RKO (cell line): ENCODE measurements at places on chromosomes 12 and 14.

DNA sequence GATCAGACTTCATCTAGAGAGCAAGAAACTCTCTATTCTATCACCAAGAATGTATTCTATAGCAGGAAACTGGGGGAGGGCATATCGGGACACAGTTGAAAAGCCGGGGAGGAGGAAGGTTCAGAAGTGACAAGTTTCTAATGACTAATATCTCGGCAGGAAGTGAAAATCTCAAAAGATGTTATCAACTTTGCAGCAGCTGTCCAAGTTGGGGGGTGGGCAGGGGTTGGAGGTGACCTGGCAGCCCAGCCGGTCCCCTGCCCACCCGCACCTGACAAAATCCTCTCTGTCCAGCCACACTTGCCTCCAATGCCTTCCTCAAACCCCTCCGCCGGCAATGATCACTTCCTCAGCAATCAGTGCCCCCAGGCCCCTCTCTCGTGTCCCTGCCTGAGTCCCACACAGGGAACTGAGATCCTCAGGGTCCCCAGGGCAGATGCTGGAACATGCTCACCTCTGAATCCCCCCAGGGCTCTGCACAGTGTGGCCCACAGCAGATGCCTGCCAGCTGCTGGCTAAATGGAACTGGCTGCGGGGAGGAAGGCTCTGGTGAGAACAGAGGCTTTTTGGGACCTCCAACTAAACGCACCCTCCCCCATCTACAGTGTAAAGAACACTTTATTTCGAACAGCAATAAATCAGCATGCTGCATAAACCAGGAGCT, 43.9 kb downstream of the CCDC88C start:
- DNase-seq, result peak; percentile 15

GRCh38 chr12:90515199-90516175, 439.5 kb downstream of the CCER1 start:
- no peak for DNase-seq

GRCh38 chr12:68910128-68910527, 22.8 kb downstream of the CPM start:
- no peak for DNase-seq

DNA sequence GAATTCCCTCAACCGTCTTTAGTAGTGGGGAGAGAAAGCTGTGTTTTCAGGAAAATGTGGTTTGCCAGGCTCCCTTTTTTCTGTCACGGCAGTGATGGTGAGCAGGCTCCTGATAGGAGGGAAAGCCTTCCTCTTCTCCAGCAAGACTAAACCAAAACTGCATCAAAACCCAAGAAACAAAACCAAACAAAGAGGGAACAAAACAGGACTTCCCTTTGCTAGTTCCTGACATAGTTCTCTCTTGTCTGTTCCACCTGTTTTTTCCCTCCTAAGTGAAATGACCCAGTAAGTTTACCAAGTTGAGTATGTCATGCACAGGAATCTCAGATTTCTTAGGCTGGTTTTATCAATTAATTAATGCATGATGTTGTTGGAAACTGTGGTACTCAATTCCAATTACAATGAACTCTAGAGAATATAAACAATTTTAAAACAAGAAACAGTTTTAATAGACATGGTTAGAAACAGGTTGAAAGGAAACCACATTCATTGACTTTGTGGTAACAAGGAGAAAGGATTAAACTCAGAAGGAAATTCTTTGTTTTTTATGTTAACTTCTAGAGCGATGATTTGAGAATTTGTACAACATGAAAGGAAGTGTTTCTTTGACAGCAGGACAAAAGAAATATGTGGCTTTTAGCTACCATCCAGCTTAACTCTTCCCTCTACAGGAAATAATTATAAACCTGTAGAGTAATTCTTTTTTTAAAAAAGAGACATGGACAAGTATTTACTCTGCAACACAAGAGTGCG, 23.0 kb upstream of the CSRP2 start:
- no peak for DNase-seq

DNA sequence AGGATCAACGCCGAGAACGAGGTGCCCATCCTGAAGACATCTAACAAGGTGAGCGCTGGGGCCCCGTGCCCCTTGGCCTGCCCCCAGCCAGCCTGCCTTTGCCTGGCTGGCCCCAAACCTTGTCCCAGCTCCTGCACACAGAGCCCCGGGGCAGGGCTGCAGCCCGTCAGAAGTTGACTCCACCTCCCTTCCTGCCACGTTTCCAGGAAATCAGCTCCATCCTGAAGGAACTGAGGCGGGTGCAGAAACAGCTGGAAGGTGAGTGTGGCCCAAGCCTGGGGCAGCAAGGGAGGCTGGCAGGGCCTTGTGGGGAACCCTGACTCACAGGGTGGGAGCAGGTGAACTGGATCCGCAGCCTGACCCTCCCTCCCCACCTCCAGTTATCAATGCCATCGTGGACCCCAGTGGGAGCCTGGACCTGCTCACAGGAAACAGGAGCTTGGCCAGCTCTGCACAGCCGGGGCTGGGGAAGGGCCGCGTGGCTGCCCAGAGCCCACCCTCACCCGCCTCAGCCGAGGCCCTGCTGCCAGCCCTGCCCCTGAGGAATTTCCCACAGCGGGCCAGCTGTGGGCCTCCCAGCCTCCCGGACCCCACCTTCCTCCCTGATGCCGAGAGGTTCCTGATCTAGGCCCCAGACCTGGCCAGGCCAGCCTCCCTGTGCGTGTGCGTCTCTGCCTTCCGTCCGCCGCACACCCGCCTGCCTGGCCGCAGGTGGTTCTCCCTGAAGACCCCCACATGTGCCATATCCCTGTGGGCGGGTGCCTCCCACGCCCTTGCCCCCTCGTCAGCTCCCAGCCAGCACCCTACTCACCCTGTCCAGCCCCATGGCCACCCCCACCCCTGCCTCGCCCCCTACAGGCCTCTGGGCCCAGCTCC, 29.5 kb downstream of the CEP170B start:
- DNase-seq, result no peak

- DNase-seq, result no peak
Observed at GRCh38 chr14:101033006-101033405, 129.5 kb upstream of the RTL1 start.

DNA sequence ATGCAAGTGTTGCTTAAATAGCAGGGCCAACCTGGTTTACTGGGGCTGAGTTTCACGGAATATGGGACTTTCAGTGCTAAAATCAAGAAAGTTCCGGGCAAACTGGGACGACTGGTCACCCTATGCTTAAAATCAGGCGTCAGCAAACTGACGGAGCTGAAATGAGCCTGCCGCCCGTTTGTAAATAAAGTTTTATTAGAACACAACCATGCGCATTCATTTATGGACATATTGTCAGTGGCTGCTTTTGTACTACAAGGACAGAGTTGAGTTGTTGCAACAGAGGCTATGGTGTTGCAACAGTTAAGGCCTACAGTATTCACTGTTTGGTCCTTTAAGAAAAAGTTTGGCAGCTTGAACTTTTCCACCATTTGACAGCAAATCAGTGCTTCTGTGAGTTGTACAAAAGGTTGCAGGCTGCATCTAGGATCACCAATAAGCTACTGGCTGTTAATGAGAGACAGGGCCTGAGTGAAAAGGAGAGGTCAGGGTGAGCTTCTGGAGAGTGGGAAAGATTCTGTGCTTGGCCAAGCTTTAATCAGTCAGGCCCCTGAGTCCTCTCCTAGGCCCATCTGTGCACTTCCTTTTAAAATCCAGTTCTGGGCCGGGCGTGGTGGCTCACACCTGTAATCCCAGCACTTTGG, 13.3 kb downstream of the SELPLG start:
- no peak for DNase-seq

GRCh38 chr14:94923786-94924185, 153.9 kb upstream of the GSC start:
- DNase-seq, result no peak

- DNase-seq, result no peak
Observed at GRCh38 chr12:27026257-27026656, 3.9 kb downstream of the MED21 start.

- DNase-seq, result no peak
Observed at GRCh38 chr12:87155621-87156020, 873.6 kb downstream of the C12orf50 start.

- DNase-seq, result no peak
Observed at GRCh38 chr14:67940486-67941455, 121.2 kb downstream of the RAD51B start.

DNA sequence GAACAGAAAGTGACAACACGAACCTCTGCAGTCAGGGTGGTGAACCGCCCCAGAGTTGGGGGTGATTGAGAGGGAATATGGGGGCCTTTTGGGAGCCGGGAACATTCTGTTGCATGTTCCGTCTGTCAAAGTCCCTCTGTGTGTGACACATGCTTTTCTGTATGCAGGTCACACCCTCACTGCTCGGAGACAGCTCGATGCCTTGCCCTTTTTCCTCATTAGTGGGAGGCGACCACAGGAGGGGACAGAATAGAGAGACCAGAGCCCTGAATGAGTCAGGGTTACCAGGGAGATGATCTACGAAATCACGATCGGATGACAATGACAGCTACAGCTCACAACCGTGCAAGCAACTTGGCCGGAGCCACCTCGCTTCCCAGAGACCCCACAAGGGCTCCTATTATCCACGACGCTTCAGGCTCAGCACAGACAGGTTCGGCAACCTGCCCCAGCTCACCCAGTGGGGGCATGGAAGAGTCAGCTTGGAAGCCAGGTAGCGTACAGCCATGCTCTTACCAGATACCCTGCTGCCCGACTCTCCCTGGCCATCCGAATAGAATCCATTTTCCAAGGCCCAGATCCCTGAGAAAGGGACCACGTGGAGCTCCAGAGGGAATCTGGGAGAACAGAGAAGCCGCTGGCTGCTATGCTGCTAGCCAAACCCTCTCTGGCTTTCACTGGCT, 38.8 kb downstream of the TESC start:
- DNase-seq, result no peak

GRCh38 chr14:60845523-60845922, 111.0 kb downstream of the MNAT1 start:
- DNase-seq, result no peak

- DNase-seq, result peak; percentile 5
Observed at GRCh38 chr12:68042212-68042699, 53.0 kb downstream of the IFNG-AS1 start.

DNA sequence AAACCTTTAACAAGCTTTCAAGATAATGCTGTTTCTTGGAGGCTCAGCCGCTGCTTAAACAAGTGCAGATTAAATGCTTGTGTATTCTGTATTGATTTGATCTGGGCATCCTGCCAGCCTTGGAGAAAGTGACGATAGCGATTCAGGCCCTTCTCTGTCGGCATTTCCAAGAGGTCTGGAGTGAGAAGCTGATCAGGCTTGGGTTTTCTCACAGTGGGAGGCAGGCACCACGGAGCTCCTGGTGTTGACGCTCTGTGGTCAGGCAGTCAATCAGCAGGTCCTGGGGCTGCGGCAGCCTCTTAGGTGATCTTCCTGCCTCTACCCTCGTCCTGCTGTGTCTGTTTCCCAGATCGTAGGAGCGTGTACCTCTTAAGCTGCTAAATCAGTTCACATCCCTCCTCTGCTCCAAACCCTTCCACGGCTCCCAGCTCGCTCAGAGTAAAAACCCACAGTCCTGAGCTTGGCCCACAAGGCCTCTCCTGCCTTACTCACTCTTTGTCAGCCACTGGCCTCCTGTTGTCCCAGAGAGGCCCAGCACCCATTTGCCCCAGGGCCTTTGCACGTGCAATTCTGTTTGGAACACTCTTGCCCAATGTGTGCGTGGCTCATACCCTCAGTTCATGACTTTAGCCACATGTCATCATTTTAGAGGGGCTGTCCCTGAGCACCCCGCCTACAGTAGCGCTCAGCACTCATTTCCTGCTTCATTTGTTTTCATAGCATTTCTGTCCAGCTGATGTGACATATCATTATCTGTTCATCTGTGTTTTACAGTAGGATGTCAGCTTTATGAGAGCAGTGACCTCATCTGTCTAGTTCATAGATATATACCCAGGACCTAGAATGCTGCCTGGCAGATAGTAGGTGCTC, 155.4 kb downstream of the AACS start:
- DNase-seq, result no peak

GRCh38 chr14:63039866-63040265, 5.4 kb downstream of the KCNH5 start:
- peak; percentile 63 for DNase-seq

DNA sequence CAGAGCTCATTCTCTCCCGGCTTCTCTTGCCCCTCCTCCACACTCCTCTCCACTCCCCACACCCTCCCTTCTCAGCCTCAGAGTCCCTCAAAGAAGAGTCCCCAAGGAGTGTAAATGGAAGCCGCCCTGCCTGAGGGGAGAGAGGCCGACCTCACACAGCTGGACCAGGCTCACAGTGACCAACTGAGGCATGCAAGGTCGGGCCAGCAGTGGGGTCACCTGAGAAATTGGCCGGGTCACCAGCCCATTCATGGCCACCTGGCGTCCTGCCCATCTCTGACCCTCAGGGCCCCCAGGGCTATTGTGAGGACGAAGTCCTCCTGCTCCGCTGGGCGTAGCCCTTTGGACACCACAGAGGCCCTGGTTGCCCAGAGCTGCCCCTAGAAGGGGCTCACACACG, 49.5 kb upstream of the NUAK1 start:
- DNase-seq, result no peak

DNA sequence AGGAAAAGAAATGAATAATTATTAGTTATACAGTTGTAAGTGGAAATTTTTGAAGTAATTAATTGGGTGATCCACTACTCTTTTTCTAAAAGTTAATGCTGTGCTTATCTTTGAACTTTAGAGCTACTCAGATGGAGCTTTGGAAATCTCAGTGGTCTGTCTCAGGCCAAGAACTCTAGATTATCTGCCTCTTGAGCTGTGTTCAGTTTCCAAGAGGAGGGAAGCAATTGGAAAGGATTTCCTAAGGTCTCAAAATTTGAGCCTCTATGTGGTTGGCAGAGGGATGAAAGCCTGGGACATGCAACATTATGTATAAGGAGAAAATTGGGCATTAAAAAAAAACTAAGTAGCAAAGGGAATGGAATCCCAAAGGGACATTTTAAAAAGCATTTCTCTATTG, 334.0 kb upstream of the PRICKLE1 start:
- DNase-seq, result no peak

- no peak for DNase-seq
Observed at GRCh38 chr12:108335349-108336119, 3.6 kb downstream of the CMKLR1 start.

DNA sequence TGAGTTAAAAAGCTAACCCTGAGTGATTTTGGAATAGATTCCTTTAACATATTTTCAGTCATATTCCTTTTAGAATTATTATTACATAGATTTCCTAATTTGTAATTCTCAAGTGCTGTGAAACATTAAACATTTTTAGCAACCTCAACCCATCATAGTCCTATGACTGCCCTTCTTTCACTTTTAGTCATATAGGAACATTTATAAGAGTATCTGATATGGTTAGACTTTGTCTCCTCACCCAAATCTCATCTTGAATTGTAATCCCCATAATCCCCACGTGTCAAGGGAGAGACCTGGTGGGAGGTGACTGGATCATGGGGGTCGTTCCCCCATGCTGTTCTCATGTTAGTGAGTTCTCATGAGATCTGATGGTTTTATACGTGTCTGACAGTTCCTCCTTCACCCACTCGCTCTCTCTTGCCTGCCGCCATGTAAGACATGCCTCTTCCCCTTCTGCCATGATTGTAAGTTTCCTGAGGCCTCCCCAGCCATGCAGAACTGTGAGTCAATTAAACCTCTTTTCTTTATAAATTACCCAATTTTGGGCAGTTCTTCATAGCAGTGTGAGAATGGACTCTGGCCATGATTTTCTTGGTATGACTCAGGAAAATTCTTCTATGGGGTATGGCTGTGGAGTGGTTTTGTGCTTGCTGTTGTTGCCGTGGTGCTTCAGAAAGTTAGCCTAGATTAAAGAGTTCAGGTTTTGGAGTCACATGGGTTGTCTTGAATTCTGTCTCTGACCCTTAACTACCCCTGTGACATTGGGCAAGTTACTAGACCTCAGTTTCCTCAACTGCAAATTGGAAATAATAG, 83.9 kb downstream of the FUT8 start:
- no peak for DNase-seq
